CD8-positive, alpha-beta memory T cell (primary cell): ENCODE measurements at places on chromosomes 1 and 21.
A peak's percentile ranks its signal among the peaks of the same experiment; 100 is the strongest.

DNA sequence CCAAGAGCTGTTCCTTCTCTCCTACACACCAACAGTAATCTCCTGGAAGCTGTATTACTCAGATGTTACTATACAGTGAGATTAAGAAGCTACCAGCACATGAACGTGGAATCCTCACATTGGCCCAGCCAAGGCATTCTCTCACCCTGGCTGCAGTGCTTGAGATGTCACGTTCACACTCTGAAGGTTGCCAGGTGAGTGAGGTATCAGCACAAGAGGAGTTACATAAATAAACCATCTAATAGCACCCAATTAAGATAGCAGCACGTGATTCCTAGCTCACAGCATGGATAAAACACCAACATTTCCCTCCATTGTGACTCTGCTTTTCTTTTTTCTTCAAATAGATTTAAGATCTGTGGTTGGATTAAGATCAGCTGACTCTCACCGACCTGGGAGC lies 182.8 kb downstream of the PLPP3 start:
- no peaks in the 10 kb centered on the region for H3K4me1 ChIP-seq
- H3K27ac ChIP-seq = no peak overlapping the region
- DNase-seq = no peak
- H3K4me3 ChIP-seq = no peak overlapping the region
- no peaks in the 10 kb centered on the region for H3K27me3 ChIP-seq

DNA sequence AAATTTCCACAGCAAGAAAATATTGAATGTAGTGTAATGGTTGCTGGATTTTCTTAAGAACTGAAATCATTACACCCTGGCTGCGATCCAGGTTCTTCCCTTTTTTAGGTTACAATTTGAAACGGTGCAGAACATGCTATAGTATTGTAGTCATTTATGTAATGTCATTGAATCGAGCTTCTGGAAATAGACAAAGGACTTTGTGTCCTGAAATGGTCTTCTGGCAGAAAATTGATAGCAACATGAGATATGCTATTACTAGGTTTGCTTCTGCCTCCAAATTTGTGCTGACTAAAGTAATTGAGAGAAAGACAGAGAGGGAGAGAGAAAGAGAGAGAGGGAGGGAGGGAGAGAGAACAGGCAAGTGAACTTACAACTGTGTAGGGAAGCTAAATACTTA lies 146.2 kb upstream of the NFIA start:
- no peaks in the 10 kb centered on the region for H3K36me3 ChIP-seq
- H3K27ac ChIP-seq = no peak overlapping the region
- no peak overlapping the region for H3K4me3 ChIP-seq
- no peaks in the 10 kb centered on the region for H3K27me3 ChIP-seq

DNA sequence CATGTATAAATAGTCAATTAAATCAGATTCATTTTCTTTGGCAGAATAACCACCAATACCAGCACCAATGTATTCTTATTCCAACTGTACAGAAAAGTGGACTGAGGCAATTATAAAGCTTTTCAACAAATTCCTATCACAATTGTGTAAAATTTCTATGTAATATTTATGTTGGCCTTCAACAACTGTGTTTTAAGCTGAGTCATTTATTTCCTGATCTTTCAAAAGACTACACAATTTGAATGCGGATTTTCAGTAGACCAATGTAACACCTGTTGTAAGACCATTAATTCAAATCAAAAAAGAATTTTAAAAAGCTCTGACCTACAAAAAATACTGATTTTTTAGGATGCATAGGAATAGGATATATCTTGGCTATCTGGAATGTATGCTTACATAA lies 25.5 kb downstream of the GPATCH2 start:
- no peak overlapping the region for H3K4me3 ChIP-seq
- no peaks in the 10 kb centered on the region for H3K4me1 ChIP-seq
- no peaks in the 10 kb centered on the region for H3K27me3 ChIP-seq

DNA sequence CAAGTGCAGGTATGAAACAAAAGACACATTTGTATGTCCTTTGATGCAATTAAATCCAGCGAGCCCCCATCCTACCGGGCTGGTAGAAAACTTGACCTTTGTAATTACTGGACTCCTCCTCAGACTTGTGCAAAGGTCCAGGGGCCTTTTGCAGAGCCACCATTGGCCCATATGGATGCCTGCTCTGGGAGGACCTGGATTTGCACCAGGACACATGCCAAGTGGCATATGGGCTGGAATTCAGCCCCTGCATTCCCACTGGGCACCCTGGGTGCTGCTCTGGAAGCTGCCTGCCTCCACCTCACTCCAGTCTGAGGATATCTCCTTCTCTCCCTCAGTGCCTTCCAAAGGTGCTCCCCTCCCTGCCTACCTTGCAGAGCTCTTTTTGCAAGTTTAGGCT lies 36.0 kb downstream of the LACTBL1 start:
- H3K4me3 ChIP-seq = no peak overlapping the region
- H3K4me1 ChIP-seq = no peaks in the 10 kb centered on the region
- H3K27ac ChIP-seq = no peak overlapping the region
- DNase-seq = no peak
- H3K36me3 ChIP-seq = no peaks in the 10 kb centered on the region

- H3K27ac ChIP-seq = no peak overlapping the region
- H3K27me3 ChIP-seq = no peaks in the 10 kb centered on the region
- H3K4me3 ChIP-seq = no peak overlapping the region
- no peaks in the 10 kb centered on the region for H3K4me1 ChIP-seq
- no peak for DNase-seq
These were observed 18.1 kb upstream of the BEND5 start for GRCh38 chr1:48794816-48795215.

DNA sequence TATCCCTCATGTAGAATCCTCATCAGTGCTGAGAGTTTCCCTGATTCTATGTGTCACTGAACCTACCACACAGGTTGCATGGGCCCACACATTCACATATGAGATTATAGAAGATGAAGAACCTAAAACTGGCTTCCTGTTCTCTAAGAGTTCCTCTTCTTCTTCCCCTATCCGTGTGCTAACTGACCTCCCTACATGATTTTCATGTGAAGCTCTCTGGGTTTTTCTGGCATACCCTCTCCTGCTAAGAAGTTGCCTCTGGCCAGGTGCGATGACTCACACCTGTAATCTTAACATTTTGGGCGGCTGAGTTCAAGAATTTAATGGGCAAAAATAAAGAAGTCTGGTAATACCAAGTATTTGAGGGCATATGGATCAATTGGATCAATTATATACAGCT lies 5.5 kb upstream of the CD244 start:
- H3K27me3 ChIP-seq = no peaks in the 10 kb centered on the region
- H3K4me3 ChIP-seq = no peak overlapping the region
- no peak overlapping the region for H3K27ac ChIP-seq
- H3K4me1 ChIP-seq = peaks cover 2% of the 10 kb centered on the region
- no peak for DNase-seq

GRCh38 chr1:58857680-58858673 lies 74.1 kb upstream of the JUN start:
- H3K36me3 ChIP-seq = no peaks in the 10 kb centered on the region
- peak overlapping the region; percentile 6 for H3K4me3 ChIP-seq
- H3K27me3 ChIP-seq = no peaks in the 10 kb centered on the region
- H3K27ac ChIP-seq = no peak overlapping the region
- no peak for DNase-seq
- peaks cover 35% of the 10 kb centered on the region for H3K4me1 ChIP-seq

GRCh38 chr1:228271701-228272251 lies 63.9 kb downstream of the OBSCN start:
- no peak overlapping the region for H3K27ac ChIP-seq
- H3K27me3 ChIP-seq = no peaks in the 10 kb centered on the region
- DNase-seq = no peak

DNA sequence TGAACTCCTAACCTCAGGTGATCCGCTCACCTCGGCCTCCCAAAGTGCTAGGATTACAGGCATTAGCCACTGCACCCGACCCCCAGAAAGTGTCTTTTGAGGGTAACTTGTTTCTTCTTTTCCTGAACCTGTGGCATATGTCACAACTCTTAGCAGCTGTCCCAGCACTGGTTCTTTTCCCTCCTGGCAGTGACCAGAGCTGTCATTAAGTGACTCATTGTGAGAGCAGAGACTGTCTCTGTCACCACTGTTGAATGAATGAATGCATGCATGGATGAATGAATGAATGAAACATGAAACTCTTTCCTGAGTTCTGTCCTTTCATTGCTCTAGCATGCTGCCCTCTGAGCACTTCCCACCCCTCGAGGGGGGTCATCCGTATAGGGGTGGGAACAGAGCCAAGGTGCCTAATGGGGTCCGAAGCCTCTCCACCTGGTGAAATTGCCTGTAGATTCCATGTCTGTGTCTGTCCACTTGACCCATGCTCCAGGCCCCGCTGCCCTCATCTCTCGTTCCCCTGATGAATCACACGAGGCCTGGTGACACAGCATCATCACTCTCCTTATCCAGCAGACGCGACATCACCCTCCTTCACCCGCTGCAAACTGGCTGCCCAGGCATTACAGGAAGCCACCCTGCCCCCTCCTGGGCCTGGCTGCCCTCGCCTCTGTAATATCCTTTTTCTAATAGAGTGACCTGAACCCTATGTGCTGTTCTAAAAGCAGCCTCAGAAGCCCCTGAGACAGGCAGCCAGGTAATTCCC lies 75.0 kb downstream of the IGSF21 start:
- no peaks in the 10 kb centered on the region for H3K4me1 ChIP-seq
- no peaks in the 10 kb centered on the region for H3K36me3 ChIP-seq
- H3K27ac ChIP-seq = no peak overlapping the region
- H3K4me3 ChIP-seq = no peak overlapping the region

DNA sequence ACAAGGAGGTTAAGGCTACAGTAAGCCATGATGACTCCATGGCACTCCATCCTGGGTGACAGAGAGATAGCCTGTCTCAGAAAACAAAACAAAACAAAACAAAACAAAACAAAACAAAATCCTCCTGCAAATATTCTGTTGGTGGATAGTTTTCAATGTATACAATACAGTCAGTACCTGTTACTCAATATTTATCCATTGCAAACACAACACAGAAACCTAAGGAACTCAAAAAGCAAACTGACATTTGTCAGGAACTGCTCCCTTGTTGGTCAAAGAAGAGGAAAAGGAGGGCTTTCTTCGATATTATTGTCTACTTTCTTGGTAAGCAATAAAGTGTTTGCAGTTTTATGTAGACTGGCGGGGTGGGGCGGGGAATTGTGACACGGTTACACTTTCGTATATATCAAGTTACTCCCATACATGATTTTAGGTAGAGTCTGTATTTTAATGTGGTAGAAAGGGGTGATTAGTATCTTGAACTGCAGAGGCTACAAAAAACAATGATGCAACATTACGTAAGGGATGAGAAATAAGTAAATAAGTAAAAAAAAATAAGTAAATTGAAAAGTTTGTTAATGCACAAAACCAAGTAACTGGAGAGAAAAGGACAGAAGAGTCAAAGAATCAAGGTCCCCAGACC lies 31.8 kb downstream of the APP start:
- no peak overlapping the region for H3K27ac ChIP-seq
- no peaks in the 10 kb centered on the region for H3K27me3 ChIP-seq
- no peak overlapping the region for H3K4me3 ChIP-seq
- H3K36me3 ChIP-seq = no peaks in the 10 kb centered on the region
- no peak for DNase-seq

DNA sequence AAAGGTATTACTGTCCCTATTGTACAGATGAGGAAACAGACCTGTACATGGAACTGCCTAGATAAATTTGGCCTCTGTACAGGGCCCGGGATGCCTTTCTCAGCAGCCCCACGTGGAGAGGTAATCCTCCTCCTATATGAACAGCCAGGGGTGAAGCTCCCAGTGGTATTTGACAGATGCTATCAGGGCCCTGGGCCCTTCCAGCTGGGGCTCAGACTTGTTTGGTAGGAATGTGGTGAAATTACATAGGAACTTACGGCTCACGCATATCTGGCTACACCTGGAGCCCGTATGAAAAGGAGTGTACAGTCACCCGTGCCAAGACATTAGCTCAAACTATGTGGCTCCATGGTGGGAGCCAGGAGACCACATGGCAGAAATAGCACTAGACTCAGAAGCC lies 24.8 kb upstream of the TCEA3 start:
- no peak overlapping the region for H3K4me3 ChIP-seq
- no peaks in the 10 kb centered on the region for H3K36me3 ChIP-seq

- H3K4me1 ChIP-seq = no peaks in the 10 kb centered on the region
- no peaks in the 10 kb centered on the region for H3K36me3 ChIP-seq
- H3K4me3 ChIP-seq = no peak overlapping the region
- no peak for DNase-seq
- H3K27me3 ChIP-seq = no peaks in the 10 kb centered on the region
These were observed 577.8 kb downstream of the KCNT2 start for GRCh38 chr1:196030455-196030854.

DNA sequence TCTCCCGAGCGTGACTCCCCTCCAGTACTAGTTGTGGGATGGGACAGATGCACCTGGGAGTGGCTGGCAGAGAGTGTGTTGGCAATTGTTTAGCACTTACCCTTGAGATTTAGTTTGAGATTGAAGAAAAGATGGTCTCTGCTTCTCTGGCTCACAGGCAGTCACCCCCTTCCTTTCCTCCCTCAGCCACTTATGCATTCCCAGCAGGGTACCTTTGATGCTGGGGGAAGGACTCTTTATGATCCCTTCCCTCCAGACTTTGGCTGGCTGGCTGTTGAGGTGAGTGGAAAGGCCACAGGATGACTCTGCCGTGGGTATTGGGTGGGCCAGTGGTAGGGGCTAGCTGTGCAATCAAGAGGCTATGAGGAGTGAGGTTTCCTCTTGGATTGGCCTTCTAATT lies 236.8 kb downstream of the CAMTA1 start:
- no peaks in the 10 kb centered on the region for H3K4me1 ChIP-seq
- no peak overlapping the region for H3K27ac ChIP-seq
- H3K4me3 ChIP-seq = no peak overlapping the region
- no peak for DNase-seq
- no peaks in the 10 kb centered on the region for H3K27me3 ChIP-seq

GRCh38 chr1:26493267-26493666 lies 21.0 kb downstream of the HMGN2 start:
- H3K4me1 ChIP-seq = no peaks in the 10 kb centered on the region
- H3K4me3 ChIP-seq = no peak overlapping the region
- no peak for DNase-seq
- no peak overlapping the region for H3K27ac ChIP-seq

GRCh38 chr1:219489636-219490035 lies 123.3 kb downstream of the ZC3H11B start:
- H3K4me1 ChIP-seq = no peaks in the 10 kb centered on the region
- H3K27ac ChIP-seq = no peak overlapping the region
- H3K4me3 ChIP-seq = no peak overlapping the region

DNA sequence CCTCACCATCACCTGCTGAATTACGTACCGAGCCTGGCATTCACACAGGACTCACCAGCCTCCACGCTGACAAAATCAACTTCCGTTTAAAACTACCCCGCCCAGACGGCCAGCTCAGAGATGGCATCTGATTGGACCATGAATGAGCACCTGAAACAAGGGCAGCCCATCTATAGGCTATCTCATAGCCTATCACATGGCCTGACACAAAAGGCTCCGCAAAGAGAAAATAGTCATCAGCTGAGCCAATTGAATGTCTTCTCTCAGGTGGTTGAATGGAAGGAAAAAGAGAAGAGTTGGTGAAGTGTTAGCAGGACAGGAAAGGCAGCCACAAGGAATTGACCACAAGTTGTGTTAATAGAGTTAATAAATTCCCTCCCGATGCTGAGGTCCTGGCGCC lies 50.6 kb upstream of the ZC3H12A start:
- no peak overlapping the region for H3K4me3 ChIP-seq
- H3K36me3 ChIP-seq = no peaks in the 10 kb centered on the region
- H3K27ac ChIP-seq = no peak overlapping the region
